Glutamatergic neuron (in vitro differentiated cells): ENCODE measurements at places on chromosomes 7 and 10. TPM values are rescaled to one million over a fixed set of nuclear protein-coding genes. Genes with fewer than 3 reads are reported as not detected.
A peak's percentile ranks its signal among the peaks of the same experiment; 100 is the strongest.

- no peak for DNase-seq
Measured at GRCh38 chr10:131802996-131803395, 97.8 kb upstream of the PPP2R2D start.

DNA sequence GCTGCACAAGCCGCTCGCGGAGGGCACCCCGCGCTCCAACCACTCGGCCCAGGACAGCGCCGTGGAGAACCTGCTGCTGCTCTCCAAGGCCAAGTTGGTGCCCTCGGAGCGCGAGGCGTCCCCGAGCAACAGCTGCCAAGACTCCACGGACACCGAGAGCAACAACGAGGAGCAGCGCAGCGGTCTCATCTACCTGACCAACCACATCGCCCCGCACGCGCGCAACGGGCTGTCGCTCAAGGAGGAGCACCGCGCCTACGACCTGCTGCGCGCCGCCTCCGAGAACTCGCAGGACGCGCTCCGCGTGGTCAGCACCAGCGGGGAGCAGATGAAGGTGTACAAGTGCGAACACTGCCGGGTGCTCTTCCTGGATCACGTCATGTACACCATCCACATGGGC lies 50.0 kb downstream of the FIGNL1 start:
- DNase-seq = no peak

GRCh38 chr10:111319866-111320265 lies 243.0 kb downstream of the ADRA2A start:
- no peak for DNase-seq

DNA sequence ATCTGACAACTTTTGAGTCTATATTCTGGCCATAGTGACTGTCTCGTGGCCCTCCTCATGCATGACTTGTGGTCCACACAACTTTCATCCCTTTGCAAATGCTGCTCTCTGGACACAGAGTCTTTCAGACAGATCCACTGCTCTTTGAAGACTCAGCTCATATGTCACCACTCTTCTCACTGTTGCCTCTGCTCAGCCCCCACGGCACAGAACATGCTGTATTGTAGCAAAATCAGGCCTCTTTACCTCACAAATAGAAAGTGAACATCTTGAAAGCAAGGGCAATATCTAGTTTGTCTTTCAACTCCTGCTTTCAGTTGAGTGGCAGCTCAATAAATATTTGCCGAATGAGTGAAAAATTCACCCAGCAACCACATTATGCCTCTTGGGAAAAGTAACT lies 443.5 kb downstream of the NRG3 start:
- DNase-seq = no peak

Gene MRLN
- total RNA-seq = not detected

DNA sequence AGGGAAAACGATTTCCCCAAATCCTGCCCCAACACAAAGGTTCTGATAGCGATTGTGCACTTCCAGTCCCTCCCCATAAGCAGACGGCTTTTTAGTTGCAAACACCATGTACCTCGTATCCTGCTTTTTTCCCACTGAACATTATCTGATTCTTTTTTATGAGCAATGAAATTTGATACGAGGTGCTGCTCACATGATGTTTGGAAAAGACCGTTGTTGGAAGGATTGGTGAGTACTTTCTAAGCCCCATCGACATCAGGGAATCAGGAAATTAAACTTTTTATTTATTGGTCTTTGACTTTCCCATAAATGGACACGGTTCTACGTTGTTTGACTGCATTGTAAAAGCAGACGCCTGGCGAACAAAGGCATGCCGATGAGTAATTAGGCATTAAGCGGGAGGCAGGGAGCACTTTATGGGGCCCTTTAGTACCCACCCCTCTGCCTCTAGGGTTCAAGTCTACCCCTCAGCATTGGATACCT lies 49.4 kb downstream of the TEX36 start:
- DNase-seq = no peak

DNA sequence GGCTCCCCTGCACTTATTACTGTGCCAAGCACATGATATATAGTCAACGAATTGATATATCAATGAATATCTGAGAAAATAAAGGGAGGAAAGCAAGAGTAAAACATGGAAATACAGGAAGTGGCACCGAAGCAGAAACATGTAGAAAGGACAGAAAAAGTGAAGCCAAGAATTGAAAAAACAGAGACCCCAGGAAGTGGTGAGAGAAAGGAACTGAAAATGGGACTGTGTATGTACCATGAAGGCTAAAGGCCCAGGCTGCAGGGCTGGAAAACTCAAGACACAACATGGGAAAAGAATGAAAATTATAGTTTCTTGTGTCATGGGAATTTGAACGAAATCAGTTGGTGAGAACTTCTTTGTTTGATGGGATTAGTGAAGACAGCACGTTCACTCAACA lies 60.6 kb downstream of the MAP3K8 start:
- no peak for DNase-seq

Gene GHITM
- 120 TPM for total RNA-seq

- DNase-seq = no peak
Measured at GRCh38 chr7:96084881-96085553, 236.9 kb downstream of the SLC25A13 start.

DNA sequence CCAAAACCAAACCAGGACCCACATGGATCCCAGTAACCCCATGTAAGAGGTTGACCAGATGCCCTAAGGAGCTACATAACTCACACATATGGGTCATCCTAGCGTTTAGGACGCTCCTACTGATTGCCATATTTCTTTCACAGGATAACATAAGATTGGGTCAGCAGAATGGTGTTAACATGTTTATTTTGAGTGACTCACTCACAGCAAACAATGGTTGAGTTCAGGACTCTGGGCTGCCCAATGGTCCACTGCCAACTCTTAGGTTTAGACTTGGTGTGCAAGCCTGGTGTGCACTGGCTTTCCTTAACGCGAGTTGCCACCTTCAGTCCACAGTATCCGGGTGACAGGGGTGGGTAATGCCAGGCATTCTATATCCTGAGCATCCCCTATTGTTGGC lies 211.5 kb downstream of the GPAM start:
- no peak for DNase-seq

- no peak for DNase-seq
Measured at GRCh38 chr7:101450064-101450463, 87.4 kb downstream of the COL26A1 start.

DNA sequence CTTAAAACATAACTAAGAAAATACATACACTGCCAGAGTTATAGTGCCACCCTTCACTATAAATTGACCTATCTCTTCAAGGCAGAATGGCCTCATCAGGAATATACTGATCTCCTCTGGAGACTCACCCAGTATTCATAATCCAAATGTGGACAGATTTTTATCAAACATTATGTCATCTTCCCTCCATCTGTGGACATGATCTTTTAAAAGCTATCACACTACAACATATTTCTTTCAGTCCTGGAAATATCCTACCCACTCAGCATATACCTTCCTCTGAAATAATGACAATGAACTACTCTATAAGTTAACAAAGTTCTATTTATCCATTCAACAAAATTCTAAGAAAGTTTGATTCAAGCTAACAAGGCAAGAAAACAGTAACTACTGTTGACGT lies 3.2 kb downstream of the ZNF800 start:
- no peak for DNase-seq

Gene SHOC2
- 98.3 TPM for total RNA-seq

Gene ZNF37A
- 21.1 TPM for total RNA-seq

Gene DDC
- 3.8 TPM for total RNA-seq

GRCh38 chr7:96287132-96287531 lies 34.8 kb downstream of the SLC25A13 start:
- no peak for DNase-seq

Gene CHN2
- total RNA-seq = 63.2 TPM

- DNase-seq = no peak
Measured at GRCh38 chr7:146635205-146636032, 518.8 kb downstream of the CNTNAP2 start.

DNA sequence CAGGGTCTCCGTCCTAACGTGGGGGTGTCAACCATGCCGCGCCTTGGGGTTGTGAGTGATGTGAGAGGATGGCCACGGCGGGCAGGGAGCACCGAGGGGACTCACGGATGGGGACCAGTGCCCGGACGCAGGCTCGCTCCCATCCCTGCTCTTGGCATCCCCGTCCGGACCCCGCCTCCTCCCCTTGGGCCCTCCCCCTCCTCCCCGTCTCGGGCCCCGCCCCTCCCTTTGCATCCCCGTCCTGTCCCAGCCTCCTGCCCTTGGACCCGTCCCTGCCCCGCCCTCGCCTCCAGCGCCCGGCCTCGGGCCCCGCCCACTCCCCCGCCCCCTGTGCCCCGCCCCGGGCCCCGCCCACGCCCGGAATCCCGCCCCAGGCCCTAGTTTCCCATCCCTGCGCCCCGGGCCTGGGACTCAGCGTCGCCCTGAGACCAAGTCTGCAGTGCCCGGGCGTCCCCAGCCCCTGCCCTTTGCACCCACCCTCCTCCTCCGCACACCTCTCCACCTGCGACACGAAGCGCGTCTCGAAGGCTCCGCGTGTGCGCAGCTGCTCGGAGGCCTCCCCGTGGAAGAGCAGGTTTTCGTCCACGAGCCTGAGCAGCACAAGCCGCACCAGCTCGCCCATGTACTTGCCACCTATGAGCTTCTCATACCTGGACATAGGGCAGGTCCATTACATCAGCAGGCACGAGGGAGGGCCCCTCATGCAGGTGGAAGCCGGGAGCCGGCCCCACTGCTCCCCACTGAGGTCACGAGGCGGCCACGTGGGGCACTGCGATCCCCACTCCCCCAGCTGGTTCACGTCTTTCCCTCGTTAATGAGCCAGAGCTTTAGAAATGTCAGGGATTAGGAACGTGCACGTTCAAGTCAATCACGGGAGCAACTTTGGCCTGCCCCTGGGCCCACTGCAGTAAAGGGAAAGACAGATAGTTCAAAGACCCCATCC lies 5.1 kb upstream of the MYL7 start:
- DNase-seq = peak; percentile 96

GRCh38 chr7:68535266-68535665 lies 1063.0 kb upstream of the AUTS2 start:
- DNase-seq = no peak

GRCh38 chr7:5394264-5395105 lies 29.1 kb downstream of the TNRC18 start:
- no peak for DNase-seq

DNA sequence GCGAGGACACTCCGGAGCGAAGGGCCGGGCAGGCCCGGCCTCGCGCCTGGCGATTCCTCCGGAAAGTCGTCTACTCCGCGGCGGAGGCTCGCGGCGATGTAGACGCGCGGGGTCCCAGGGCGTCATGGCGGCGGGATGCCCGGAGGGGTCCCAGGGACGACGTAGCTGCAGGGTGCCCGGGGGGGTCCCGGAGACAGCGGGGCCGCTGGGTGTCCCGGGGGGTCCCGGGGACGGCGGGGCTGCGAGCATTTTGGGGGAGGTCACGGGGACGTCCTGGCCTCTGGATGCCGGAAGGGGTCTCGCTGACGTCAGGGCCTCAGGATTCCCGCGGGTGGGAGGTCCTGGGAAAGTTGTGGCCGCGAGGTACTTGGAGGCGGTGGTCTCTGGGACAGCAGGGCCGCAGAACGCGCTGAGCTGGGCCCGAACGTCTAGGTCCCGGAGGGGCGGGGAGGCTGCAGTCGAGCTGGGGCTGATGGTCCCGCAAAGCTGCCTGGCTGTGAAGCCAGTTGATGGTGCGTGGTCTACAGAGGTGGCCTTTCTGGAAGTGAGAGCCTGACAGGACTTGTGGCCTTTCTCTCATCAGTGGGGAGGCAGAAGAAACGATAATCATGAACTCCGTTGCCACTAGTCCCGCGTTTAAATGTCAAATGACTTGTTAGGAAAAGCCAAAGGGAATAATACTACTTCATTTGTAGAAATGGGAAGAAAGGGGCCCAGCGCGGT lies 637 bp downstream of the HSPA14 start:
- DNase-seq = peak; percentile 69

GRCh38 chr7:126657599-126658358 lies 595.0 kb downstream of the GRM8 start:
- DNase-seq = no peak

Gene EVX1
- total RNA-seq = 7.1 TPM

GRCh38 chr7:28165961-28166955 lies 14.3 kb downstream of the JAZF1 start:
- no peak for DNase-seq

Gene AOC1
- total RNA-seq = not detected

DNA sequence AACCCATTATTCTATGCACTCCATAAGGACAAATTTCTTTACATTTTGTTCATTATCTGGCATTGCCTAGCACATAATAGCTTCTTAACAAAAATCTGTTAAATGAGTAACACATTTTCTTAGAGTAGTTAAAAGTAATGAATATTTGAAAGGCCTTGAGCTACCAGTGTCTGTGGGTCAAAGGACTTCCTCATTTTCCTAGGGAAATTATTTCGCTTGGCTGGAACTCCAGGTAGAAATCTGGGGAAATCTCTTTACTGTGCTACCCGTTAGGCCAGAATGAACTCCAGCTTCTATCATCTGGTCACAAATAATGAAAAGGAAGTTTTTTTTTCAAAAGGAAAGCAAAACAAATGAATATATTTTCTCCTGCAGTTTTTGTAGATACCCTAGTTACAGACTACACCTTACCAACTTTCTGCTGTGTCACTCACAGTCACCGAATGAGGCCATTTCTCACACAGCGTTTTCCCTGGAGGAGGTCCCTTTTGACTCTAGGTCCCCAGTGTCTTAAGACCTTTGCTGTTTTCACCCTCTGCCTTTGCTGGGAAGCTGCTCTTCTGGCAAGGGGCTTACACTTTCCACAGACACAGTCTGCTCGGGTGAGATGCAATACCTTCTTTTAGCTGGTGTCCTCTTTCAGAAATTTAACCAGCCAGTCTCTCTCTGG lies 1.6 kb downstream of the SAMD9L start:
- no peak for DNase-seq

- no peak for DNase-seq
Measured at GRCh38 chr7:43754596-43754995, 3.9 kb upstream of the BLVRA start.

DNA sequence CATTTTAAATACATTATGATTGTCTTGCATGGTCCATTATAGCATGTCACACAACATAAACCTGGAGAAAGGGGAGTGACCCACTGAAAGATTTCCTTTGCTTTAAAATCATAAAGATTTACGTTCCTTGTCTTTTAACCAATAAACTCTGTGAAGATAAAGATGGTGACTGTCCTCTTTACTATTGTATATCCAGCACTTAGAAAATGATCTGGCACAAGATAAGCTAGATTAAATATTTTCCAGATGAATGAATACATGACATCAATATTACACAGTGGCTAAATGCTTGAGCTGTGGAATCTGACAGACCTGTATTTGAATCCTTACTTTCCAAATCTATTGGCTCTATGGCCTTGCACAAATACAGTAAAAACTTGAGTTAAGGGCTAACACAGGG lies 938.4 kb downstream of the SORCS1 start:
- DNase-seq = no peak

DNA sequence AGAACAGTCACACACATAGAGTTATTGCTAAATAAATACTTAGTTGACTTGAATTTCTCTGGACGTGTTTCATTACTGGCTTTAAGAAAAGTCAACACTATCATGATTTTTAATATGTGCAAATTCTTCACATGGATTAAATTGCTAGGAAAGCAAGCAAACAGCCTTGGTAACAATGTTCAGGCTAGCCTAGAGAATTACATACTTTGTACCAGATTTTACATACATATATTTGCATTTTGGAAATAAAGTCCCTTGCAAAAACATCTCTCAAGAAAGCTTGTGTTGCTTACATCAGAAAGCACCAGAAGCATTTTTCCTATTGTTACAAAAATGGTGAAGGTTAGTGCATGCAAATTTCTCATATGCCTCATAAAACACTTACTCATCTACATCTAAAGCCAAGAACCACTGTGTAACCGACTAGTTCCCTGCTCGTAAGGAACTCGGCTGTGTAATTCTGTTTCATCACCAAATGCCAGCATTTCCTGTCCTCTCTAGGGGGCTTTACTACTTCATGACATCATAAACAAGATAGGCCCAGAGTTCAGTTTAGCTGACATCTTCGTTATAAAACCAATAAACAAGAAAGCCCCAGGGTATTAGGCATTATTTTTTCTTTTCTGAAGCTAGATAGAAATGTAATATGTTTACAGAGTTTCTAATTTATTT lies 87.8 kb downstream of the CFAP58 start:
- DNase-seq = no peak
